ENCODE measurements at places on chromosomes 3 and 15.

DNA sequence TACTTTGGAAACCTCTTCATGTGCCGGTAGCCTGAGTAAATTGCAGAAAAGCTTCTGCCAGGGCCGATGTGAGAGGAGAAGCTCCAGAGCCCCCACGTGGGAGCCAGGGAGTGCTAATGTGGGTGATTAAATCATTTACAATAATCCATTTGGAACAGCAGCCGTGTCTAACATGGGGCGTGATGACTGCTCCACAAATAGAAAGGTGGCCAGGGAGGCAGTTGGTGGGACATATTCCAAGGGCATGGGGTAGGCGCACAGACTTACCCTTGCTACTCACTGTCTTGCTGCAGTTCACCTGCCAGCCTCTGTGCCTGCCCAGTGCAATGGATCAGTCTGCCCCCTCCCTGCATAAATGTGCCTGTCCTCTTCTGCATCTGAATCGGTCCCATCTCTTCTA, 39.3 kb upstream of the INSYN1 start:
- H3K4me3 ChIP-seq = no peak overlapping the region
- no peak for DNase-seq
- no peak overlapping the region for H3K27ac ChIP-seq
- H3K36me3 ChIP-seq = no peaks in the 10 kb centered on the region

DNA sequence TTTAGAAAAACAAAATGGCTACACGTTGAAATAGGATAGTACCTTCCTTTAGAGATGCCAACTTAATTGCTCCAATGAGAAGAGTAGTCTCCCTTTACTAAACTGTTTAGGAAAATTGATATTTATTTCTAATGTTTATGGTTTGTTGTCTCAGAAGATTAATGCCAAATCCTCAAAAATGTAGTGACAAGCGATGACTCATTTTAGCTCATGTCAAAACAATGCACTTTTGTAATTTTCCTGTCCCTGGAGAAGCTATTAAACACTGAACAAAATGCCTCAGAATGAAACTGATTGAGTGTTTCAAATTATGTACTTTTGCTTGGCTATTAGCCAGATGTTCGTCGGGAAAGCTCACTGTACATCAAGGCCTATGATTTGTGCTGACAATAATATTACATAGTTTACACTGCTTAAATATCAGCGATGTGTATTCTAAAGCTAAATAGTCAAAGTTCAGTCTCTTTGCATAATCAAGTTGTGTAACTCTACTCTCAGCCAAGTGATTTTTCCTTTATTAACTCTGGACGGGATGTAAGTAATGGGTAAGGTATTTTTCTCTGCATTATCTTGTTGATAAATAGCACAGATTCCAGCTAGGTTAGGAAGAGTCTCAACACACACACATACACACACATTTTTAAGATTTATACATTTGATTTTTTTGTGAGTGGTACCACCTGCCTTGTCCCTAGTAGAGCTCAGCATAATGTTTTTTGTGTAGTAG, 83.7 kb downstream of the CMSS1 start:
- H3K4me1 ChIP-seq = no peaks in the 10 kb centered on the region
- no peaks in the 10 kb centered on the region for H3K36me3 ChIP-seq
- H3K4me3 ChIP-seq = no peak overlapping the region
- no peaks in the 10 kb centered on the region for H3K27me3 ChIP-seq
- DNase-seq = no peak
- no peak overlapping the region for H3K27ac ChIP-seq

DNA sequence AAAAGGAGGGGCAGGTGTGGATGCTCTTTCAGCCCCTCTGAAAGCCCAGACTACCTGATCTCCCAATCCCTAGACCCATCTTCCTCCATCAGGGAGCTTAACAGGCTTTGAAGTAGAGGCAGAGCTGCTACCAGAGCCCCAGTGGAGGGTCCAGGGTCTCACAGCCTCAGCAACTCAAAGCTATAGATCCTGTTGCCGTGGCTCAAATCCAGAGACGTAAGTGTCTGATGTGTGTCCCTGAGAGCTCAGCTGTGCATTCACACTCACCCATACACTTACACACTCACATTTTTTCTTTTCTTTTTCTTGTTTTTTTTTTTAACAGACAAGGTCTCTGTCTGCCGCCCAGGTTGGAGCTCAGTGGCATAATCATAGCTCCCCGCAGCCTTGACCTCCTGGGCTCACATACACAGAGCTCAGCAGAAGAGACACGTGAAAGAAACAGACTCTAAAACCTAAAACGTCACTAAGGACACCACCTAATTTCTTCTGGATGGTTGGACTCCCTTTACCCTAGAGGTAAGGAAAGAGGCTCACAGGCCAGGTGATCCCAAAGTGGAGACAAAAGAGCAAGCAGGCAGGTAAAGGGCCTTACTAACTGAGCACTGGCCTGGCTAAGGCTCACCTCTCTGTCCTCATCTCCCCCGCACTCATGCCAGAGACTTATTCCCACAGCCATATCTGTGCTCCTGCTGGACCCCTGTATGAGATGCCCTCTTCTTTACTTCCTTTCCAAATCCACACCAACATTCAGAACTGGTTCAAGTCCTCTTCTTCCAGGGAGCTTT, 80.7 kb downstream of the SCN11A start:
- DNase-seq = no peak
- no peaks in the 10 kb centered on the region for H3K27me3 ChIP-seq
- H3K4me3 ChIP-seq = no peak overlapping the region
- no peaks in the 10 kb centered on the region for H3K4me1 ChIP-seq

GRCh38 chr15:26037369-26037768, 174.2 kb upstream of the ATP10A start:
- H3K36me3 ChIP-seq = no peaks in the 10 kb centered on the region
- no peak overlapping the region for H3K4me3 ChIP-seq
- H3K27ac ChIP-seq = no peak overlapping the region
- no peak for DNase-seq
- H3K27me3 ChIP-seq = no peaks in the 10 kb centered on the region
- H3K4me1 ChIP-seq = no peaks in the 10 kb centered on the region

GRCh38 chr3:81676706-81677456, 84.6 kb downstream of the GBE1 start:
- DNase-seq = no peak
- H3K4me3 ChIP-seq = no peak overlapping the region
- no peaks in the 10 kb centered on the region for H3K36me3 ChIP-seq
- no peaks in the 10 kb centered on the region for H3K4me1 ChIP-seq

- peaks cover 8% of the 10 kb centered on the region for H3K4me1 ChIP-seq
- no peaks in the 10 kb centered on the region for H3K27me3 ChIP-seq
- no peak overlapping the region for H3K27ac ChIP-seq
- DNase-seq = no peak
Observed at GRCh38 chr3:188756241-188756640, 415.5 kb upstream of the TPRG1 start.

DNA sequence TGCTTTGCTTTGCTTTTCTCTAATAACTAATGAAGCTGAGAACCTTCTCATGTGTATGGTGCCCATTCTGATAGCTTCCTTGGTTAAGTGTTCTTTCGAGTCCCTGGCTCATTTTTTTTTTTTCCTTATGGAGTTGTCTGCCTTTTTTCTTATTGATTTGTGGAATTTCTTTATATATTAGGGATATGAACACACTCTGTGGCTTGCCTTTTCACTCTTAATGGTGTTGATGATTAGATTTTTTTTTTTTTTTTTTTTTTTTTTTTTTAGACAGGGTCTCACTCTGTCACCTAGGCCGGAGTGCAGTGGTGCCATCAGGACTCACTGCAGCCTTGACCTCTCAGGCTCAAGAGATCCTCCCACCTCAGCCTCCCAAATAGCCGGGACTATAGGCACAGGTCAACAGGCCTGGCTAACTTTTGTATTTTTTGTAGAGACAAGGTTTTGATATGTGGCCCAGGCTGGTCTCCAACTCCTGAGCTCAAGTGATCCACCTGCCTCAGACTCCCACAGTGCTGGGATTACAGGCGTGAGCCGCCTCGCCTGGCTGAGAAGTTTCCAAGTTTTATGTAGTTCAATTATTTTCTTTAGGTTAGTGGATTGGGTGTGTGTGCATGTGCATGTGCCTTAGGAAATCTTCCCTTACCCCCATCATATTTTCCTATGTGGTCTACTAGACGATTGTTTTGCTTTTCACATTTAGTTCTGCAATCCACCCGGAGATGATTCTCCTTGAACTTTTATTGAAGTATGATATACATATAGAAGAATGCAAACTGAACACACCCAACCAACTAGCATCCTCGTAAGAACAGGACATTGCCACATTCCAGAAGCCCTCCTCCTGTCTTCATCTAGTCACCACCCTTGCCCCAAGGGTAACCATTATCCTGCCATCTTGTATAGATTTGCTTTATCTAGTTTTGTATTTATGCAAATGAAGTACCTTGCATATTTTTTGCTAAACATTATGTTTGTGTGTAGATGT, 1.7 kb upstream of the SNRPA1 start:
- peaks cover 15% of the 10 kb centered on the region for H3K4me1 ChIP-seq
- H3K4me3 ChIP-seq = peak overlapping the region; percentile 64
- no peaks in the 10 kb centered on the region for H3K36me3 ChIP-seq
- H3K27me3 ChIP-seq = no peaks in the 10 kb centered on the region
- DNase-seq = no peak

GRCh38 chr3:190586631-190587011, 72.7 kb downstream of the IL1RAP start:
- peaks cover 30% of the 10 kb centered on the region for H3K4me1 ChIP-seq
- no peak overlapping the region for H3K27ac ChIP-seq
- H3K36me3 ChIP-seq = no peaks in the 10 kb centered on the region
- DNase-seq = no peak
- no peaks in the 10 kb centered on the region for H3K27me3 ChIP-seq

DNA sequence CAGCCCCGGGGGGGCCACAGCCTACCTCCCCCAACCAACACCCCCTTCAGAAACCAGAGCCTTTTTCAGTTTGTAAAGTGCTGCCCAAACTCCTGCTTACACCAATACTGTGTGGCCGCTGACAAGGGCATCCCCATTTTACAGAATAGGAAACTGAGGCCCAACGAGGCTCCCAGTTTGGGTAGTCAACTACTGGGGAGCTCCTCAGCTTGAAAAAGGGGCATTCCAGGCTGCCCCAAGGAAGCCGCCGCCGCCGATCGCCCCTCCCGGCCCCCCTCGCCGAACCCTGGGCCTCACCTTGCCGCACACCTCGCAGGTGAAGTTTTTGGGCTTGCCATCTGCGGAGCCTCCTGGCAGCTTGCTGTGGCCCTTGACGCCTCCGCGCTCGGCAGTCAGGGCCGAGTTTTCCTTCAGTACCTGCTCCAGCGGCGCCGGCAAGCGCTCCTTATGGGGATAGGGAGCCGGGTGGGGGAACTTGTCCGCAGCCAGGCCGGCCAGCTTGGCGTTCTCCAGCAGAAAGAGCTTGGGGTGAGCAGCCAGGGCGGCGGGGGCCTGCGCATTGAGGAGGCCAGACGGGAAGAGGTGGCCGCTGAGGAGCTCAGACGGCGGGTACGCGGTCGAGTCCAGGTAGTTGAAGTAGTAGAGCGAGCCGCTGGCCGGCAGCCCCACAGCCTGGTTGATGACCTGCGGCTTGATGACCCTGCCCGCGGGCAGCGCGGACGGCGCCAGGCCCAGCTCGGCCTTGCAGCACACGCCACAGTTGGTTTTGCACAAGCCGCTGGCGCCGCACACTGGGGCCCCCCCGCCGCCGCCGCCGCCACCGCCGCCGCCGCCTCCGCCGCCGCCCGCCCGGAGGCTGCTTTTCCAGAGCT, 1.4 kb downstream of the FEZF2 start:
- no peaks in the 10 kb centered on the region for H3K36me3 ChIP-seq
- peaks cover 100% of the 10 kb centered on the region for H3K27me3 ChIP-seq
- DNase-seq = no peak
- H3K4me3 ChIP-seq = no peak overlapping the region
- no peak overlapping the region for H3K27ac ChIP-seq

GRCh38 chr15:93389211-93389610, 300.2 kb upstream of the RGMA start:
- no peaks in the 10 kb centered on the region for H3K36me3 ChIP-seq
- H3K27me3 ChIP-seq = no peaks in the 10 kb centered on the region
- DNase-seq = no peak
- H3K27ac ChIP-seq = no peak overlapping the region
- no peaks in the 10 kb centered on the region for H3K4me1 ChIP-seq

- DNase-seq = peak; percentile 78
- H3K4me3 ChIP-seq = no peak overlapping the region
- peaks cover 4% of the 10 kb centered on the region for H3K27me3 ChIP-seq
- no peak overlapping the region for H3K27ac ChIP-seq
Observed at GRCh38 chr3:38521391-38521987, 25.3 kb downstream of the EXOG start.
